ENCODE measurements at places on chromosomes 6 and 20.

DNA sequence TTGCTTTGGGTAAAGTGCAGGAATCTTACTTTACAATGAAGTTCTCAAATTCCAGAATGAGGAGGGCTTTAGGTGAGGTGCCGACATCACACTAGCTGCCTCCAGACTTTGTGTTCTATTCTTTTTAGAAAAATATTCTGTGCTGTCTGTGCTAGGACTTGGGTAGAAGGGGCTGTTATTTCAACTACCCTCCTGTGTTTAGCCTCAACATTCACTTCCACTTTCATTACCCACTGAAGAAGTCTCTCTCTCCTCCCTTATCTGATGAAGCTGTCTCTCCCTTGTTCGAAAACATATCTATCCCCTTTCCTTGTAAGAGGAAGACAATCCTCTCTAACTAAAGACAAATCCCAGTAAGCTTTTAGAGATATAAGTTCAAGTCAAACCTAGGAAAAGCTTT is 25.0 kb upstream of the BRPF3 start:
- no peak for DNase-seq

DNA sequence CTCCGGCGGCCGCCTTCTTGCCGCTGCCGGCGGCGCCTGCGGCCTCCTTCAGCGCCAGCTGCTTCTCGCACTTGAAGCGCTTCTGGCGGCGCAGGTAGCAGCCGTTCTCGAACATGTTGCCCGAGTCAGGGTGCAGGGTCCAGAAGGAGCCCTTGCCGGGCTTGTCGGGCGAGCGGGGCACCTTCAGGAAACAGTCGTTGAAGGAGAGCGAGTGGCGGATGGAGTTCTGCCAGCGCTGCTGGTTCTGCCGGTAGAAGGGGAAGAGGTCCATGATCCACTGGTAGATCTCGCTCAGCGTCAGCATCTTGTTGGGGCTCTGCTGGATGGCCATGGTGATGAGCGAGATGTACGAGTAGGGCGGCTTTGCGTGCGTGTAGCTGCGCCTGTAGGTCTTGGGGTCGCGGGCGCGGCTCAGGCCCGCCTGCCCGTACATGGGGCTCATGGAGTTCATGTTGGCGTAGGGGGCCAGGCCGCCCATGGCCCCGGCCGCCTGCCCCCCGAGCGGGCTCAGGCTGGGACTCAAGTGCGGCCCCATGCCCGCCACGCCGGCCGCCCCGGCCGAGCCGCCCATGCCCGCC is 1.9 kb downstream of the FOXA2 start:
- no peak for DNase-seq

- no peak for DNase-seq
These were observed 553.5 kb downstream of the HACE1 start for GRCh38 chr6:104306211-104306610.

DNA sequence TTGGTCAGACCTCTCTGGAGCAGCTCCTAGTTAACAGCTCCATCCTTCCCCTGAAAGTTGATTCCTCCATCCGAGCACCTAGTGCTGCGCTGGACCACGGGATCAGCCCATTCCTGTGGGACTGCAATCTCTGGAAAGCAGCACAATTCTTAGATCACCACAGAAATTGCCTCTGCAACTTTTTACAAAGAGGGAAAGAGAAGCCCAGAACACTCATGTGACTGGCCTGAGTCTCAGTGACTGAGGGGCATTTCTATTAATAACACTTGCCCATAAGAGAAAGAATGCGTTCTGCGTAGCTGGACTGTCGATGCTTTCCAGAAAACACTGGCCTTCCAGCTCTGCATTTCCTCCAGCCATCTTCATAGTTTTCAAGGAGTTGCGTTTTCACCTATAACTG is 18.3 kb downstream of the MPC1 start:
- DNase-seq, result no peak

- no peak for DNase-seq
These were observed 114.7 kb downstream of the SASH1 start for GRCh38 chr6:148457137-148457842.

DNA sequence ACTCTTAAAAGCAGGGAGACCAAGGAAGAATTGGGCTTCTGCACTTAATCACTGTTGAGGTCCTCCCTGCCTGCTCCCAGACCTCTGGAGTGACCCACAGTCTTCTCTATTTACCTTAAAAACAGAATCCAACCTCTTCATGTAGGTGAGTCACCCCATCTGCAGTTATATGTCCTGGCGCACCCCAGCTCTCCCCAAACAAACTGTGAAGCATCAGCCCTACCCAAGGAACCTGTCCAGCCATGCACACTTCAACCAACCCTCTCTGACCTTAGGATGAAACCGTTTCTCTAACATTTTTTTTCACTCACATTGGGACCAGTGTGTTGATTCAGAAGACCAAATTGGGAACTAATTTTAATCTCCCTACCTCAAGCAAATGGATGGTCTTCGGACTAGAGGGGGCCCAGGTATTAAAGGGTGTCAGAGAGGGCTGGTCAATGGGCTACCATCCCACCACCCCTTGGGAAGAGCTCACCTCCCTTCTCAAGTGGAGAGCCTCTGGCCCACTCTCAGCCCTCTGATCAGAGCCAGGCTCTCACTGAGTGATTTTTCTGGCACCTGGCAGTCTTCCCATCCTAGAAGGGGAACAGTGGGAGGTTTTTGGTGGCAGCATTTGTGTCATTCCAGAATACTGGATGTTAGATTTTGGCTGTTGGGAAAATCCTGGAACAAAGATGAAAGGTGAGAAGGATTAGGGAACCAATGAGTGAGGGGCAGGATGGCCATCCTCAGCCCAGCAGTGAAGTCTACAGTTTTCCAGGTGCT is 203.6 kb downstream of the LRFN2 start:
- no peak for DNase-seq

DNA sequence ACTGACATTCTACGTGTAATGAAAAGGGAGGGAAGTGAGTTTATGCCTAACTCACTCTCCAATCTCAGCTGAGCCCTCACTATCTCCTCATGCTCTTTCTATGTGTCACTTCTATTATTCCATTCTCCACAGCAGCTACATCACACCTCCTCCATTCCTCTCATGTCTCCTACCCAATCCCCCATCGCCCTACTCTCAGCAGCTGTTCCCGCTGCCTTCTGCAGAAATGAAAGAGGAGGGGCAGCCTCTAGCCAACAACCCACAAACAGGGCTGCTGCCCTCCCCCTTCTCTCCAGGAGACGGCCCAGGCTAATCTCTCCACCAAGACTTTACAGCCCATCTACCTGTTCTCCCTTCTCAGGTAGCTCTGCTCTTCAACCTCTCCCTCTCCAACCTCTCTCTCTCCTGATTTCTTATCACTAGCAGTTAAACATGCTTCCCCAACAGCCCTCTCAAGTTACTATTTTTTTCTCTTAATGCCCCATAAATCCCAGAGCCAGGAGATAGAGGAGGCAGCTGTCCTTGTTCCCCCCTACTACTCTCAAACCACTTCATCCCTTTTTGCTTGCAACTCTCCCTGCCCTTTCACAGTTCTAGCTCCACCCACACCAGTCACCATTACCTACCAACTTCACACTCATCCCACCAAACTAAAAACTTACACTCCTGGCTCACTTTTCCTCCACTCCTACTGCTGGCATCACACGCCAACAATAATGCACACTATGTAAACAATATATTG is 136.5 kb downstream of the BTBD9 start:
- DNase-seq, result no peak

DNA sequence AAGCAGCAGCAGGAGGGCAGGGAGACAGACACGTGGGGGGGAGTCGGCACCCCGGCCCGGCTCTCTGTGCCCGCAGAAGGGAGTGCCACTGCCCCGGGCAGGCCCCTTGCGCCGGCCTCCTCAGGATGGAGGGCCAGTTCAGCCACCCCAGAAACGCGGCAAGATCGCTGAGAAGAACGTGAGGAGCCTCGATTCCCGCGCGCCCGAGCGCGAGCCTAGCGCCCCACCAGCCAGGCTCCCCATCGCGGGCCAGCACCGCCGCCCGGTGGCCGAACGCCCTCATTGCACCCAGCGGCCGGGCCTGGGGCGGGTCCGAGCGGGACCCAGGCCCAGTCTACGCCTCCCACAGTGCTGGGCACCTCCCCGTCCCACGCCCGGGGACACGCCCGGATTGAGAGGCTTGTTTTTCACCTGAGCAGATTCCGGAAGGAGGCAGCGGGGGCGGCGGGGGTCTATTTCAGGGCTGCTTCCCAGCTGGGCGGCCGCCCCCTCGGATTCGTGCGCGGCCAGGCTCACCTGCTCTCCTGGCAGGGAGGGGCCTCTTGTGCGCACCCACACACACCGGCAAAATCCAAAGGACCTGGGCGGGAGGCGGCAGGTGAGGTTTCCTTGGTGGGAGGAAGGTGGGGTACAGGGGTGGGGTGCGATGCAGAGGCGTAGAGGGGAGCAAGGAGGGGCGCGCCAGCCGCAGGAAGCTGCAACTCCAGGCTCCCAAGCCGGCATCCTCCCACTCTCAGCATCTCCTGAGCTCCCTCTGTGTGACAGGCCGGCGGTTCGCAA is 9.0 kb upstream of the GRM4 start:
- DNase-seq, result no peak

GRCh38 chr20:8952721-8953120 is 116.2 kb upstream of the PLCB4 start:
- no peak for DNase-seq

- no peak for DNase-seq
These were observed 53.6 kb upstream of the FRMD1 start for GRCh38 chr6:168132531-168133167.

DNA sequence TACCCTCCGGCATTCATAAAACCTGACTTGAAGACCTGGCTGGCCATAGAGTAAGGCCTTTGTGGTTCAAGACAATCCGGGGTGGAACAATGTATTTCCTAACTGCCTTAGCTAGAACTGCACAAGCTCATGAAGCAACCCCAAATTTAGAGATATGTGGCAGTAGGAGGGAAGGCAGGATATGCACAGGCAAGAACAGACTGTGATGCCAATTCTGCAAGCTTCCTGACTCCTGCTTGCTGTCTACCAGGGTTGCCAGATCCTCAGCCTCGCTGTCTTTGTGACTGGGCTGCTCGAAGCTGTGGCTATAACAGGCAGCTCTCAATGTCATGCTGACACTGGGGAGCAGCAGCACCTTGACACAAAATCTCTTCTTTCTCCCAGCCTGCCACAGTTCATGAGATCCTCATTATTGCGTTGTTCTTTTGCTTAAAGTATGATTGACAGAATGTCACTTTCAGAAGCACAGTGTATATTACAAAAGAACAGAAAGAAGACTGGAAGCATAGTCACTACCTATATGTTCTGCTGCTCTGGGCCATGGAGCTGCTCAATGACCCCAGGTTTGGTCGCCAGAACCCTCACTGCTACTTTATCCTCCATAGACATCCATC is 18.3 kb upstream of the SHLD1 start:
- no peak for DNase-seq

- no peak for DNase-seq
These were observed 5.6 kb upstream of the CCDC170 start for GRCh38 chr6:151488226-151488625.

DNA sequence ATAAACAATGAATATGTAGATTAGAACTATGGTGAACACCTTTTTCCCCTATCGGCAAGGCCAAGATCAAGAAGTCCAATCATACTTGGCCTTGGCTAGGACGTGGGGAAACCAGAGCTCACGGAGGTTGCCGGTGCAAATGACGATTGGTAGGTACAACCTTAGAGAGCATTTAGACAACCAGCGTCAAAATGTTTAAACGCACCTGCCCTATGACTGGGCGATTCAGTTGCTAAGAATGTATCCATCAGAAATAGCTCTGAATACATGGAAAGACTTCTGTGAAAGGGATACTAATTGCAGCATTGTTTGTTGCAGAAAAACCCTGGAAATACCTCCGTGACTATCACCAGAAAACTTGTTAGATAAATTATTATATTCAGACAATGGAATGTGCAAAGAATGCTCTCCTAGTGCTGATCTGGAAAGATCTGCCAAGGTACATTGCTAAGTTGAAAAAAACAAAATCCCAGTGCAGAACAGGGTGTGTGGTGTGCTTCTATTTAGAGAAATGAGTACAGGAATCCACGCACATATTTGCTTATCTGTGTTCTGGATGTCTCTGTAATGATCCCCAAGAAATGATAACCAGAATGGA is 48.0 kb upstream of the PTPN1 start:
- no peak for DNase-seq

DNA sequence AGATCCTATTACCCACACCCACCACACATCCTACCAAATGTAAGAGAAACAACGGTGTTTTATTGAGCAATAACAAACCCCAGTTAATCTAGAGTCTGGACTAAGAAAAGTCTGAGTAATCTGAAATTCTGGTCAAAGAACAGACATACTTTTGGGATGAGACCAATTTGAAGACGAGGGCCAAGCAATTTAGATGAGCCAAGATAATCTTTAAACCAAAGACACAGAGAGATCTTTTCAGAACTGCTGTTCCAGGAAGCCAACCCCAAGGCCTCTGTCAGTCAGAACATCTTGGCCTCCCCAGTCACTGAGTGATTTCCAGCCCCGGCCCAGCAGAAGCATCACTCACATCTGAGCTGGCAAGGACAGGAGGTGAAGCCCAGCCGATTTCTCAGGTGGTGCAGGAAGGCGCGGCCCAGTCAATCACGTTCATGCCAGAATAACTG is 118.5 kb upstream of the SYNDIG1 start:
- DNase-seq, result no peak

- no peak for DNase-seq
These were observed 3.3 kb downstream of the MGME1 start for GRCh38 chr20:17972121-17972520.

DNA sequence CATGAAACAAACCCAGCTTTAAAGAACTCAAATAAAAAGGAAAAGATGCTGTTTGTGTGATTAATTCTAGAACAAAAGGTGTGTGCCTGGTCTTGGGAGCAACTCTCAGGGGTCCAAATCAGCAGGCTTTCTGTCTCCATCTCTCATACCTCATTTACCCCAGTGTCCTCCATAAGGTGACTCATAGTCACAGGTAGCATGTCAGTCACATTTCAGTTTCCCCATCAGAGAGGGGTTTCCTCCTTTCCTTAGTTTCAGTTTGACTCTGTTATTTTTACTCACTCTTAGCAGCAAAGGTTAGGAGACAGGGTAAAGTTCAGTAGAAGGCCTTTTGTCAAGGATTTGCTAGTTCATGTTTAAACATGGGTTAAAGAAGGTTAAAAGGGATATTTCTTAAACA is 46.2 kb downstream of the OGFRL1 start:
- DNase-seq, result no peak

DNA sequence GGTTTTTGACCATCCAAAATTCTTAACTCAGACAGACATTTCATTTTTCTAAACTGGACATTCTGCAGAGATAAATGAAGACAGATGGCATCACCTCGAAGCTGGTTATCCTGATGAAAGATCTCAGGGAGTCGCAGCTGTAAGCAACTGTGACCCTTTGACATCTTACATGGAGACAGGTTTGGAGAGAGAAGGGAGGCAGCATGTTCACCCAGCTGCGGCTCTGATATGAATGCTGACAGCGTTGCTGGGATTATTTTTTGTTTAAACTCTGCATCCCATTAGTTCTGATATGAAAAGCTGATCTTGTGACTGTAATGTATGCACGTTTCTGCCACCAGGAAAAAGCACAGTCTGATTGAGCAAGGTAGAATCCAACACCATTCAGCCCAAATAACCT is 89.4 kb downstream of the C6orf118 start:
- no peak for DNase-seq
